ENCODE measurements at places on chromosomes 5 and 9.

GRCh38 chr9:69027355-69028097 is 8.0 kb upstream of the FXN start:
- no peak for DNase-seq

- DNase-seq, result no peak
Measured at GRCh38 chr5:123496892-123497291, 15.1 kb upstream of the CSNK1G3 start.

DNA sequence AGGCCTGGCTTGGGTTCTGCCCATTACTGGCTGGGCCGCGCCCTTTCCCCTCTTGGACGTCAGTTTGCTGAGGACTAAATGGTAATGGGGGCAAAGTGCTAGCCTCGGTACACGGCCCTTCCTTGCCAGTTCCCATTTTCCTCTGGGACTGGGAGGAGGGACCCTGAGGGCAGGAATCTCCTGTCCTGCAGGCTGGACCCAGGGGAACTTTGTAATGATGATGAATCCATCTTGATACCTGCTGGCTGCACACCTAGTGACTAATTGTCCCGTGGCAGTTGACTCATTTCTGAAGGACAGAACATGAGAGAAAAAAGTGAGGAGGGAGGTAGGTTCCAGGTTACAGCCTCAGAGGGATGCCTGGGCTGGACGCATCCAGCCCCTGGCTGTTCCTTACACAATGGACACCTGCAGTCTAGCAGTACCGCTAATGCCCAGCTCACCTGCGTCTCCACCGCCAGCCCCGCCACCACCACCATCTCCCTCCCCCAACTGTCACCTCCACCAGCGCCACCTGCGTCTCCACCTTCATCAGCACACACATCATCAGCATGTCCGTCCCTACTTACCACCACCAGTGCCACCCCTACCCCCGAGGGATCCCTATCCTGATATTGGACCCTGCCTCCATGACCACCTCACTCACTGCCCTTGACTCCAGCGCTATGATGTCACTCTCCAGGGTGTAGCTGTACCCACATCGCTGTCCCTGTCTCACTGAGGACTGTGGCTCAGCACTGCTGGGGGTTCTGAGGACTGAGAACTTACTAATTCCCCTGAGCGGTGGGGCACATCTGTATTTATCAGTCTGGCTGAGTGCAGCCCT is 4.3 kb downstream of the CDHR2 start:
- no peak for DNase-seq

- no peak for DNase-seq
Measured at GRCh38 chr5:178509491-178510057, 80.6 kb downstream of the COL23A1 start.

DNA sequence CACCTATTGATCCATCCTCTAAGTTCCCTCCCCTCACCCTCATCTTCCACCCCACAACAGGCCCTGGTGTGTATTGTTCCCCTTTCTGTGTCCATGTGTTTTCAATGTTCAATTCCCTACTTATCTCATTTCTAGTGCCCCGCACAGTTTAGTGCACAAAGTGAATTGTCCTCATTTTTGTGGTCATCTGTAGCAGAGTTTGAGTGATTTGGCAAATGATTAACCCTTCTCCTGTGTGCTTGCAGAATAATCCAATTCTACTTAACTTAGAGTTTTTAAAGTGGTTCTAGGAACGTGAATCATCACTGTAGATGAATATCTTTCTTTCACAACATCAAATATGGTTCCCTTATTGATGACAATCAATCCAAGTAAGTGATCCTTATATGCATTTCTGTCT is 6.3 kb upstream of the HAPLN1 start:
- no peak for DNase-seq

DNA sequence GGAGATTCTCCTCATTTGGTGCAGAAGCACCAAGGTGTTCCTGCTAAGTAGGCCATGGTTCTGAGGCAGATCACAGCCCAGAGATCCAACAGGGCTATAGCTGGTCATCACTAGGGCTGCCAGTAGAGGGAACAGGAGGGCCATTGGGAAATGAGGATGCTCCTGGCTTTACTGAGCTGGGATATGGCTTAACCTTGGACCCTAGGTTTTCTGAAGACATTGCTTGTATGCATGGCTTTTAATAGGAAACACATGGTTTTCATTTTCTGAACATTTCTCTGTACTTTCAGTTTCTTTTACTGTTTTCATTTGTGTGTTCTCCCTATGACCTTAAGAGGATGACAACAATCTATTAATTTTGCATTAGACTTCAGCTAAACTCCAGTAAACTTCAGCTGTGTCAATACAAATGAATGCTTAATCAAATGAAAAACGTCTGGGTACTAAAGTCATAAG is at the start of gene IFNW1:
TSS of gene IFNW1 (minus strand) at position 406 of the 456 bp plus-strand sequence. CDS start at position 144, 262 bp downstream.
- DNase-seq, result no peak

Measured in stimulated activated CD4-positive, alpha-beta T cell treated with anti-CD3 and anti-CD28 coated beads, TNF-alpha, amount 100 ng/mL, for 4 hours (primary cell).